ENCODE measurements at places on chromosomes 11 and 22.

DNA sequence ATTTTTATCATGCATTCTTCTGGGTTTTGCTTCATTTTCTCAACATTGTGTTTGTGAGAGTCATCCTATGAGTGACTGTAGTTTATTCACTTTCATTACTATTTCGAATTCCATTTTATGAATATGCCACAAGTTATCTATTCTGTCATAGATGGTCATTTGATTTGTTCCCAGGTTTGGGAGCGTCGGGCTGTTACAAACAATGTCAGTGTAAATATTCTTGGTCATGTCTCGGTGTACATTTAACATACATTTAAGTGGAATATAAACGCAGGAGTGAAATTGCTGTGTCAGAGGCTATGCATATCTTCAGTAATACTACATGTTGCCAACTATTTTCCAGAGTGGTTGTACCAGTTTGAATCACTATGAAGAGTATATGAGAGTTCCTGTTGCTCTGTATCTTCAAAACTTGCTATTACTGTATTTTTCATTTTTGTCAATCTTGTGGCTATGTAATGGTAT, 2.4 kb downstream of the TRIM44 start:
- peaks cover 7% of the 10 kb centered on the region for H3K4me1 ChIP-seq
- H3K27ac ChIP-seq, result no peak overlapping the region
- no peak overlapping the region for H3K4me3 ChIP-seq
- no peak for DNase-seq
- H3K27me3 ChIP-seq, result no peaks in the 10 kb centered on the region

GRCh38 chr11:35536470-35536869, 11.1 kb upstream of the PAMR1 start:
- no peaks in the 10 kb centered on the region for H3K4me1 ChIP-seq
- no peaks in the 10 kb centered on the region for H3K27me3 ChIP-seq
- H3K4me3 ChIP-seq, result no peak overlapping the region
- H3K36me3 ChIP-seq, result no peaks in the 10 kb centered on the region

DNA sequence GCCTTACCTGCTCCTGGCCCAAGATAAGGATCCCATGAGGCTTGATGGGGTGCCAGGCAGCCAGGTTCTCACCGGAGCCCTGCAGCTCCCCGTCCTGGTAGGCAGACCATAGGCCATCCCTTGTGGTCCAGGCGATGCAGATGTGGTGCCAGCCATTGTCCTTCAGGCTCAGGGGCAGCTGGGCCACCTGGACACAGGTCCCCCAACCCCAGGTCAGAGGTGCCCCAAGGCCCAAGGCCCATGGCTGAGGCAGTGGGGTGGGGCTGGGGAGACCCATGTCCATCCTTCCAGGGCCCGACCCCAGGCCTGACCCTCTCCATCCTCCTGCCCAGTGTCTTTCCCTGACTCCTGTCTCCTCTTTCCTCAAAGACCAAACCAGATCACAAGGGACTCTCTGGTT, 20.8 kb downstream of the NPTXR start:
- no peak for DNase-seq
- no peaks in the 10 kb centered on the region for H3K36me3 ChIP-seq
- H3K27ac ChIP-seq, result no peak overlapping the region
- H3K4me3 ChIP-seq, result no peak overlapping the region
- no peaks in the 10 kb centered on the region for H3K27me3 ChIP-seq

- no peaks in the 10 kb centered on the region for H3K4me1 ChIP-seq
- peaks cover under 1% of the 10 kb centered on the region for H3K36me3 ChIP-seq
- H3K27ac ChIP-seq, result no peak overlapping the region
These were observed 73.0 kb downstream of the ZBTB44 start for GRCh38 chr11:130241713-130242112.

- no peak overlapping the region for H3K4me3 ChIP-seq
- H3K27me3 ChIP-seq, result no peaks in the 10 kb centered on the region
- H3K36me3 ChIP-seq, result no peaks in the 10 kb centered on the region
- no peaks in the 10 kb centered on the region for H3K4me1 ChIP-seq
- DNase-seq, result no peak
These were observed 9.0 kb upstream of the ME3 start for GRCh38 chr11:86681483-86681756.

GRCh38 chr22:23574371-23574811, 5.7 kb downstream of the IGLL1 start:
- no peaks in the 10 kb centered on the region for H3K4me1 ChIP-seq
- H3K36me3 ChIP-seq, result no peaks in the 10 kb centered on the region
- no peak overlapping the region for H3K27ac ChIP-seq
- H3K27me3 ChIP-seq, result no peaks in the 10 kb centered on the region
- no peak for DNase-seq
- H3K4me3 ChIP-seq, result no peak overlapping the region

- H3K27me3 ChIP-seq, result no peaks in the 10 kb centered on the region
- H3K27ac ChIP-seq, result no peak overlapping the region
- peak; percentile 48 for DNase-seq
- H3K4me1 ChIP-seq, result no peaks in the 10 kb centered on the region
These were observed 44.4 kb downstream of the NAT10 start for GRCh38 chr11:34149786-34150185.

- no peak overlapping the region for H3K27ac ChIP-seq
- H3K4me3 ChIP-seq, result no peak overlapping the region
- H3K4me1 ChIP-seq, result no peaks in the 10 kb centered on the region
- DNase-seq, result no peak
- H3K36me3 ChIP-seq, result no peaks in the 10 kb centered on the region
These were observed 77.5 kb downstream of the KCNJ1 start for GRCh38 chr11:128789497-128790150.

GRCh38 chr11:12792590-12792989, 118.4 kb downstream of the TEAD1 start:
- H3K4me3 ChIP-seq, result no peak overlapping the region
- no peaks in the 10 kb centered on the region for H3K27me3 ChIP-seq
- no peaks in the 10 kb centered on the region for H3K36me3 ChIP-seq
- H3K27ac ChIP-seq, result no peak overlapping the region
- no peak for DNase-seq

DNA sequence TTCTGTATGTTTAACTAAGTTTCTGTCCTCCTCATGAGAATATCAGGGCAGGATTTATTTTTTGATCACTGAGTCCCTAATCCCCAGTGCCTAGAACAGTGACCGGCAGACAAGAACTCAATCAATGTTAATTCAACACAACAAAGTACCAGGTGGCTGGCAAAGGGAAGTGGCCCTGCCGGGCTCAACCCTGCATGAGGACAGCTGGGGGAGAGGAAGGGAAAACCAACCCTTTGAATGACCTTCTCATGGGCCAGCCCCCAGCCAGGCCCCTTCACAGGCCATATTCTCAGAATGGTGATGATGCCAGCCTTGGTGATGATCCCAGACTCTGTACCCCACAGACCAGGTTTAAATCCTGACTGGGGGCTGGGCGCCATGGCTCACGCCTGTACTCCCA, 1.4 kb upstream of the MFNG start:
- H3K27me3 ChIP-seq, result no peaks in the 10 kb centered on the region
- peaks cover 2% of the 10 kb centered on the region for H3K4me1 ChIP-seq
- H3K27ac ChIP-seq, result no peak overlapping the region
- H3K36me3 ChIP-seq, result no peaks in the 10 kb centered on the region
